ENCODE measurements at places on chromosomes 3 and 15.

GRCh38 chr3:144237351-144237750, 265.7 kb downstream of the DIPK2A start:
- DNase-seq, result no peak

- DNase-seq, result no peak
These were observed 29.8 kb downstream of the GLDN start for GRCh38 chr15:51371266-51371665.

DNA sequence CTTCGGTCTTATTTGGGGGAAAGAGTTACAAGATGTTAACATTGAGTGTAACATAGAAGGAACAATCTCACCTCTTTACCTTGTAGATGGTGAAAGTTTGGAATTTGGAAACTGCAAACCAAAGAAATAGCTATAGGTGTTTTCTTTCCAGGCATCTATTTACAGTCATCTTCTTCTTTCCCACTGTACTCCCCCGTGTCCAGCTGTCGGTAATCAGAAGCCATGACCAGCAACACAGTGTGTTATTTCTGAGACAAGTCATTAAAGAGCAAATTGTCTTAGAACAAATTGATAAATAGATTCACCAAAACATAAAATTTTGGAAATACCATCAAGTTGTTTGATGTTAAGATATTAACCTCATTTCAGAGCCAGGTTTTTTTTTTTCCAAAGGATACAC, 590.5 kb upstream of the NAALADL2 start:
- no peak for DNase-seq

GRCh38 chr15:55823699-55824340, 80.9 kb upstream of the PRTG start:
- no peak for DNase-seq

DNA sequence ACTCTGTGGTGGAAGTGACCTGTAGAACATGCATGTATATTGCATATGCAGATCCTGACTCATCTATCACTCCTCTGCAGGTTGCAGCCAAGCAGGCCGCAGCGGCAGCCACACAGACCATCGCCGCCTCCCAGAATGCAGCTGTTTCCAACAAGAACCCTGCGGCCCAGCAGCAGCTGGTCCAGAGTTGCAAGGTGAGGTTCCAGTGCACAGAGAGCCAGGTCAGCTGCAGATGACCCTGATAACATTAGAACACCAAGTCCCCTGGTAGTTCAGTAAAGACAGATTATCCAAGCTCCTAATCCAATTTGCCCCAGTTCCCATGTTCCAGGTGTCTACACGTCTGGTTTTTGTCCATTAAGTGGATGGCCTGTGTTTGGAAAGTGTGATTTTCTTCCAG, 325.1 kb upstream of the TPM1 start:
- DNase-seq, result no peak

- no peak for DNase-seq
These were observed 96.3 kb upstream of the IGF1R start for GRCh38 chr15:98551936-98552562.

GRCh38 chr15:51550841-51551240, 71.7 kb downstream of the DMXL2 start:
- no peak for DNase-seq

Measured in 8988T (cell line).